Activated T-helper 2 cell treated with anti-CD3 and anti-CD28 coated beads, Interferon-gamma antibody, Interleukin-2, Interleukin-4, amounts not matched to agents 10 μg/mL and 5 μg/mL and 100 μg/mL, durations not matched to agents 14 hours and 24 hours and 36 hours (primary cell): ENCODE measurements at places on chromosomes 4 and X.

- DNase-seq: peak; percentile 28
Observed at GRCh38 chrX:19799319-19800182, 87.8 kb downstream of the SH3KBP1 start.

- no peak for DNase-seq
Observed at GRCh38 chr4:70606459-70606858, 14.4 kb downstream of the AMBN start.

GRCh38 chrX:26032111-26032912, 105.8 kb upstream of the MAGEB18 start:
- no peak for DNase-seq

- DNase-seq: no peak
Observed at GRCh38 chr4:112252234-112252633, 20.6 kb downstream of the AP1AR start.

DNA sequence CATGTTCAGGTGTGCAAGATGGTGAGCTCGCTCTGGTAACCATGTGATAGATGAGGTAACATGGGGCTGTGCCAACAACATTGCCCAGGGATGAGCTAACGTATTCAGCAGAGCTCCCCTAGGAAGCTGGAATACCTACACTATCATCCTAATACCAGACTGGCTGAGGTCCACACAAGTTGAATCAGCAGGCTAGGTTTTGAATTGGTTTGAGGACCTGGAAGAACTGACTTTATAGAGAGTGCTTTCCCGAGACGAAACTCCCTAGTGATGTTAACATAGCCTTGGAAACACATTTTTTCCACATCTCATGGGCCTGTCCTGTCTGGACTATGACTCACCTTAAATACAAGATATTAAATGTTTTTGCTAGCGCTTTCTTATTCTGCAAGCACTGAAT, 56.7 kb downstream of the IGFBP7 start:
- DNase-seq: no peak

- DNase-seq: no peak
Observed at GRCh38 chr4:71009890-71010588, 16.6 kb downstream of the DCK start.

GRCh38 chrX:155819525-155819924, 61.6 kb upstream of the VAMP7 start:
- DNase-seq: no peak

GRCh38 chr4:80259012-80259411, 7.5 kb upstream of the FGF5 start:
- no peak for DNase-seq

- DNase-seq: no peak
Observed at GRCh38 chrX:43016021-43016420, 238.1 kb upstream of the PPP1R2C start.

GRCh38 chr4:24265989-24266388, 318.4 kb downstream of the DHX15 start:
- DNase-seq: no peak

DNA sequence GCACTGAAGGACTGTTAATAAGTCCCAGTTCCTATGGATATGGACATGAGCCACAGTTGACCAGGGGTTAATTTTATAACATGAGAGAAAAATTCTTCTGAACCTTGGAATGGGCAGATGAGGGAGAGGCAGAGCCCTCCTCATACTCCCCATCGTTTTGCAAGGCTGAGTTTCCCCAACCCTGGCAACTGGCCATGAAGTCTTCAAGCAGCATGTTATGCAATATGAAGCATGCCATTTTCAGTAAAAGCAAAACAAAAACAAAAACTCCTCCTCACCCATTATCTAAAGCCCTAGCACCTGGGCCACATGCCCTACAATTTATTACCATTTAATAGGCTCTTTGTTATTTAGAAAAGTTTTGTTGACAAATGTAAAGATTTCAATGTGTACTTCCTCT, 64.5 kb downstream of the GPC4 start:
- DNase-seq: no peak

DNA sequence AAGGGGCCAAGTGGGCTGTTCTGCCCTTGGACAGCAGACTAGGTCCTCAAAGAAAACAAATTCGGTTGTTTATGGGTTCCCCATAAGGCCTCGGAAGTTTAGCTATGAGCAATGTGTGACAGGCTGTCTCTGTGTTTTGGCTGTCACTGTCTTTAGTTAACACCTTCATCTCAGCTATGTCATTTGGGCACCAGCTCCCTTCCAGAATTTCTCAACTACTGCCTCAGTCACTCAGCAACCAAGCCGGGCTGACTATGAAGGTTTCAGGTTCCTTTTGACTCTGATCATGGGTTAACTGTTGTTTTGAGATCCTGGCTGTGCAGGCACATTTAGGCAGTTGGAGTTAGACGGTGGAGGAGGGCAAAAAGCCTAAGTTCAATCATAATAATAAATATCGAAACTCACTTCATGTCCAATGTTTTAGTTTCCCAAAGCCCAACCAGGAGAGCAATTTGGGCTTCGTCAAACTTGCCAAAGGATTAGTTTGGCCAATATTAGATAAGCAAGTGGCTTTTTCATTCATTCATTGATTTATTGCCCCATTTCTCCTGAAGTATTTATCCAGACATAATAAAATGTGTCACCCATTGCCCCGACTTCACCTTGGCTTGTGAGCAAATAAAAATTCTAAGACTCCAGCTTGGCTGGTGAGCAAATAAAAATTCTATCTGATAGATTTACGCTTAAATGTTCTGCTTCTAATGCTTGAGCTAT, 9.1 kb upstream of the PAGE1 start:
- DNase-seq: peak; percentile 8

GRCh38 chrX:73850124-73851013, 287.4 kb downstream of the CHIC1 start:
- DNase-seq: no peak

DNA sequence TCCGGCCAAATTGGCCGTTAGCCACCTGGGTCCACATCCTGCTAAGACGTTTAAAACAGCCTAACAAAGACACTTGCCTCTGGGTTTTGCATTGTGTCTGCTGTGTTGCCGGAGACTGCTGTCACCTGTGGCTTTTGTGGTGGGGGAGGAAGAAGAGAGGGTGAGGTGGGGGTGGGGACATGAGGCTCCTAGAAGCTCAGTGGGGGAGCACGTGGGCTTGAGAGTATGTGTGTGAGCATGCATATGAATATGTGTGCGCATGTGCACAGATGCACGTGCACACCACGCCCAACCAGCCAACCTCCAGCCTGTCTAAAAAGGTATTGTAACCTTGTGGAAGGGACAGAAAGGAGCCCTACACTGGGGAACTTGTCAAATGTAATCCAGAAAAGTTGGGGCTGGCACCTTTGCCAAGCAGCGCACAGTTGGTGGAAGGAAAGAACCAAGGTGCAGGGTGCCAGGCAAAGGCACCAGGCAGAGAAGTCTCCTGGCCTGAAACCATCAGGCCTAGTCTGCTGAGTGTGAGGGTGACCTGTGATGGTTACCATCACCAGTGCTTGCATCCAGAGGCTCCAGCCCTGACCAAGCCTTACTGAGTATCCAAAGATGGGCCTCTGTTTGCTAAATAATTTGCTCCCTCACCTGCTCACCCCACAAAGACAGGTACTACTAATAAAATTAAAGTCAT, 10.1 kb upstream of the SASH3 start:
- peak; percentile 70 for DNase-seq
